Glomerular endothelial cell (primary cell): ENCODE measurements at places on chromosomes 3 and 15. TPM values are rescaled to one million over a fixed set of nuclear protein-coding genes. Genes with fewer than 3 reads are reported as not detected.
A peak's percentile ranks its signal among the peaks of the same experiment; 100 is the strongest.

GRCh38 chr3:137471558-137472204, 292.4 kb upstream of the SOX14 start:
- DNase-seq: no peak

DNA sequence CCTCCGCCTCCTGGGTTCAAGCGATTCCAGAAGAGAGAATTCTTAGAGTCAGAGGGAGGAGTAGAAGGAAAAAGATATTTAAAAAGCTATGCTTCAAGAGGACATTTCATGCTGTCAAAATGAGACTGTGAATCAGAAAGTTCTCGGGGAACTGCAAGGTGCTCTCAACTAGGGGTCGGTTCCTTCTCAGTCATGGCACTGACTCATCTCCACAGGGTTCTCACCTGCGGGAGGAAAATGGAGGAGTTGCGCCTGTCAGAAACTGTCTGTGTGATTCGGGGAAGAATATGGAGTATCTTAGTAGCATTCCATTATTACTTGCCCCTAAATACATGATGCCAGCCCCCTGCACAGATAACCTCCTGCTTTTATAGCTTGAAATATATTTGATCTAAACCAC, 47.4 kb downstream of the APH1B start:
- DNase-seq: no peak

GRCh38 chr3:139718415-139718814, 40.6 kb upstream of the NMNAT3 start:
- DNase-seq: no peak

DNA sequence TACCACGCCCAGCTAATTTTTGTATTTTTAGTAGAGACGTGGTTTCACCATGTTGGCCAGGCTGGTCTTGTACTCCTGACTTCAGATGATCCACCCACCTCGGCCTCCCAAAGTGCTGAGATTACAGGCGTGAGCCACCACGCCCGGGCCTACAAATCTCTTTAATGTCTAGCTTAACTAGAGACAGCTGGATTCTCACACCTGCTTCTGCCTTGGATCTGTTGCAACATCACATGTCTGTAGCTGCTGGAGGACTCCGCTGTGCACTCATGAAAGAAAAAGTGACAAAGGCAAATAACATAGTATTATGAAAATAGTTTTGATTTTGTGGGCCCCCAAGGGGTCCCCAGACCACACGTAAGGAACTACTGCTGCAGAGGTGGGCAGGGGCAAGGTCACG, 85.9 kb downstream of the NCEH1 start:
- no peak for DNase-seq

DNA sequence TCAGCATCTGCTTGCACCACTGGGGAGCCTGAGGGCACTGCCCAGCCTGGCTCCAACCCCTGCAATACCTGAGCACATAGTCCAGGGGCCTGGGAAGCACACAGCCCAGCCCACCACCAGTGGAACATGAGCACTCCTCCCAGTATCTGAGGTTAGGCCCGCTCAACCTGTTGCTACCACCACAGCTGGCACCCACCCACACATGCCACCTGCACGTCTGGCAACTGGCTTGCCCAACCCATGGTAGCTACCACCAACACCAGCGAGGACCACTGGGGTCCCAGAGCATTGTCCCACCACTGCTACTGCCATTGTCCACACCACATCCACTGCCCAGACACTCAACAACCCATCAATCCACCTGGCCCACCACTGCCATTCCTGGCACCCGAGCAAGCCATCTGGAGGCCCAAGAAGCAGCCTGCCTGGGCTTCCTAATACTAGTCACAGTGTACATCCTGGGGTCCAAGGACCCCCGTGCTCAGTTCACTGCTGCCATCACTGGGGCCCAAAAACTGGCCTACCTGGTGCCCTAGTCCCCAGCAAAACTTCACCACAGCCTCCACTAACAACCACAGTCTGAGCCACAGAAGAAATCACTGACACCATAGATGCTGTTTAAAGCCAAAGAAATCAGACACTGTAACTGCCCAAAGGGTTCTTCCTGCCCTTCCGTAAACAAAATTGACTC, 62.1 kb upstream of the TBC1D23 start:
- DNase-seq: no peak

- DNase-seq: no peak
Observed at GRCh38 chr3:136135039-136135802, 60.9 kb downstream of the MSL2 start.

DNA sequence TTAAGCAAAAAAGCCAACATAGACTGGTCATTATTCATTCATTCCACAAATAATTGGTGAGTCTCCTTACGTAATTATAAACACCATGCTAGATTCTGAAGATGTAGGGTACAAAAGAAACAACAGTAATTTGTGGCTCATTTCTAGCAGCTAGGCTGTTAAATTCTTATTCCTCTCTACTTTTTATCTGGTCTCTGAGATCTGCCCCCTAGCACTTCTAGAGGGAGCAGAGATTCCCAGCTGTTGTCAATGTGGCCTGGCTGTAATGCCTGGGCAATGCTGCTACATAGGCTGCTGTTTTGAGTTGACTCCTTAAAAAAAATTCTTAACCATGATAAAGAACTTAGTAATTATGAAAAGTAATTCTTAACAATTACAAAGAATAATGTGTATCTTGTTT, 434.9 kb upstream of the THRB start:
- no peak for DNase-seq

DNA sequence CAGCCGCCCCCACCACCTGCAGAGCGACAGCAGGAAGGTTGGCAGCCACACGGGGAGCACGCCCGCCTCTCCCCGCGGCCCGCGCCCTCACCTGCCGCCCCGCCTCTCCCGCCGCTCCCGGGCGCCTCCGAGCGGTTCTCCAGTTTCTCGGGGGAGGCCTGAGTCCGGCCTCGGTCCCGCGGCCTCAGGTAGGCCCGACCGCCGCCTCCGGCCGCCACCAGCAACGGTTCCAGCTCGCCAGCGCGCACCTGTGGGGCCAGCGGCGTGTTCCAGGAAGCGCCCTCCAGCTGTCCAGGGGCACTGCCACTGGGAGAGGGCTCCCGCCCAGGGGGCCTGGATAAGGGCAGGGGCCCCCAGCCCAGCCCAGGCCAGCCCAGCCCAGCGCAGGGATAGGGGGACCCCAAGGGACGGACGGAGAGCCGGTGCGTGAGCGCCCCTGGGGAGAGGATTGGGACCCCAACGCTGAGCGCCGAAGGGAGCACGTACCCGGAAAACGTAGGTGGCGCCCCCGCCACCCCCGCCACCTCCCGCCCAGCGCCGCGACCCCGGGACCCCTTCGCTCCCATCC, 2.2 kb downstream of the LTK start:
- DNase-seq: no peak

- no peak for DNase-seq
Observed at GRCh38 chr3:127356381-127356780, 68.5 kb upstream of the PRR20G start.

GRCh38 chr3:55556619-55557537, 69.8 kb upstream of the WNT5A start:
- no peak for DNase-seq

- no peak for DNase-seq
Observed at GRCh38 chr3:150936693-150937092, 31.5 kb upstream of the MINDY4B start.

DNA sequence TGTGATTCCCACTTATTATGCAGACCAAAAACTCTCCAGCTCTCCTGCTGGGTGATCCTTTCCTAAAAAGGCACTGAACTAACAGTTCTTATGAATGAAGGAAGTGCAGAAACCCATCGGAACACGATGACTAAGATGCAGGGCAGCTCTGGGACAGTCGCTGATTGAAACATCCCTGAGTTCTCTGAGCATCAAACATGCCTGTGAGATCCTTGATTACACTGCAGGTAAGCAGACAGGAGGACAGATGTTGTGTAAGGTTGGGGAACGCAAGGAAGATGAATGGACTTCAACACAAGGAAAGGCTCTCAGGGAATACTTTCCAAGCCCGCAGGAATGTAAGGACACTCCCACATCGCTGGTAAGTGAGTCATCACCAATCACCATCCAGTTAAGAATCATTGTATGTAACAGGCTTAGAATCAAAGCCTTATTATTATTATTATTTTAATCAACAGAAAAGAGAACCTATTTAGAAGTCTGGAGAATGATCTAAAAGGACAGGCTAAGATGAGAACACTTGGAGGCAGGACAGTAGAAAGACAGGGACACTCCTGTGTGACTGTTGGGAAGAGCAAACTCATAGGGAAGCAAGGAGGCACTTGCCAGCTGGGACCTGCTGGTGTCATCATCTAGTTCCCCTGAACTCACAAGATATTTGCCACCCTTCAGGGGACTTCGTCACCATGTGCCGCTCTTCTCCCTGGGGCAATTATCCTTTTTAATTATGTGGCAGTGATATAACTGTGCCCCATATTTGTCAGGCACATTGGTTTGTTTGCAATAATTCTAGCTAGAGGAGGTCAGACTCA, 26.0 kb downstream of the TMEM158 start:
- DNase-seq: peak; percentile 34

GRCh38 chr15:63488398-63488960, 15.9 kb upstream of the USP3 start:
- no peak for DNase-seq

DNA sequence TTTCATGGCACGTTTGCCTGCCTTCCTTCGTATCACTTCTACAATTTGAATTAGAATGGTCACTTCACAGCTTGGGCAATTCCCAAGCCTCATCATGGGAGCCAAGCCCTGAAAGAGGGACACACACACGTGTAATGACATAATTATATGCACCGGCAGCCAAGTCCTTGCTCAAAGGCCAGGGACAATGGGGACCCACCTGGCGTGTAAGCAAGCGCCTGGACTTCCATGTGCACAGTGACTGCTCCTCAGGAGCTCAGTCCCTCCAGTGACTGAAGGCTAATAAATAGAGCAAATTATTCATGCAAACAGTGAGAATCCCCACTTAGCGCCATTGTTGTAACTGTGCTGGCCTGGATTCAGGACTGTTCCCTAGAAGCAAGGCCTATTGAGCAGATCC, 115.1 kb downstream of the DNAJB8 start:
- no peak for DNase-seq

GRCh38 chr3:68964694-68965093, 32.3 kb upstream of the TAFA4 start:
- DNase-seq: no peak

DNA sequence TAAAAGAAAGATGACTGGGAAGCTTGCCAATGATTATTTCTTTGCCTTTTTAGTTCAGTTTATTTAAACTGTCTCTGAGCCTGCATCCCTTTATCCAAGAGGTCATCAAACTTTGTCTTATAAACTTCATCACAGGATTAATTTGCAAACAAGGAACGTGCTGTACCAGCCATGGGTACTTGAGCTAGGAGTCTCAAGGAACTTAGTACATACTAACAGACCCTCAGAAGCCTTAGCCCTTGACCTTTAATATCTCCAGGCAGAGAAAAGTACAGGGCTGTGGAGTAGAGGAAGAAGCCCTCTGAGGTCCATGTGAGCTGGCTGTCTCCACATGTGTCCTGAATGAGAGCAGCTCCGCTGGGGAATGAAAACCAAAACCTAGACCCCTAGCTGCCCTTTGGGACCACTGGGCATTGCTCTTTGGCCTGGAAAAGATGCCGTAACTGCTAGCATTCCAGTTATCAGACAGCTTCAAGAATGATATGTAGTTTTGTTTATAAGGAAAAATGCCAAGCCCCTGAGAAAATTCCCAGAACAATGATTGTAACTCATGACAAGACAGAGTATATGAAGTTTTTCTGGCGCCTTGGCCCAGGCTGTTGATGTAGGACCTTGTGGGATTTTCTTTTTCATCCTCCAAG, 92.1 kb downstream of the ASB7 start:
- no peak for DNase-seq

DNA sequence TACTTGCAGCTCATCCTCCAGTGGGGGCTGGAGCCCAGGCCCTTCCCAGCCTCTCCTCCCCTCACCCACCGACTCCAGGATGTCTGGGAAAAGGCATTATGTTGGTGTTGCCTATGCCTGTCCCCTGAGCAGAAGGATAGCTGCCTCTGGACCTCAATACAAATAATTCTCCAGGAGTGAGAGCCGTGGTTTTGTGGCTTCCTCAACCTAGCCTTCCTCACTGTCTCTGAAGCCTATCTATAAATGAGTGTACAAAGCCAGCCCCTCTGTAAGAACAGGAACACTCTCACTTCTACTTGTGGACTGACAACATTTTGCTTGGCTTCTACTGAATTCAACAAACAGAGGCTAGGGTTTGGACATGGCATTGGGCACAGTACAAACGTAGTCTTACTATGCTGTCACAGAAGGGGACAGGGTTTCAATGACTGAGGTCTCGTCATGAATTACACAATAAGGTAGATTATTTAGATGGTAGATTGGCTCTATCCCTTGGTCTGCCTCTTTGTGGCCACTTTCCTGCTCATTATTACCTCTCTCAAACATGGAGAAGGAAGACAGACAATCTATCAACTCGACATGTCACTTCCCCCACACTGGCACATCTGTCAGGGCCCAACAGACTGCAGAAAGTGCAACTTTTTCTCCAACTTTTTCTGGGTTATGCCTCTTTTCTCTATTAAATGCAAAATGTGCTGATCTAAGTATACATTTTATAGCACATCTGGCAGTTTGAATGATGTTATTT, 82.8 kb upstream of the MEX3B start:
- DNase-seq: no peak

DNA sequence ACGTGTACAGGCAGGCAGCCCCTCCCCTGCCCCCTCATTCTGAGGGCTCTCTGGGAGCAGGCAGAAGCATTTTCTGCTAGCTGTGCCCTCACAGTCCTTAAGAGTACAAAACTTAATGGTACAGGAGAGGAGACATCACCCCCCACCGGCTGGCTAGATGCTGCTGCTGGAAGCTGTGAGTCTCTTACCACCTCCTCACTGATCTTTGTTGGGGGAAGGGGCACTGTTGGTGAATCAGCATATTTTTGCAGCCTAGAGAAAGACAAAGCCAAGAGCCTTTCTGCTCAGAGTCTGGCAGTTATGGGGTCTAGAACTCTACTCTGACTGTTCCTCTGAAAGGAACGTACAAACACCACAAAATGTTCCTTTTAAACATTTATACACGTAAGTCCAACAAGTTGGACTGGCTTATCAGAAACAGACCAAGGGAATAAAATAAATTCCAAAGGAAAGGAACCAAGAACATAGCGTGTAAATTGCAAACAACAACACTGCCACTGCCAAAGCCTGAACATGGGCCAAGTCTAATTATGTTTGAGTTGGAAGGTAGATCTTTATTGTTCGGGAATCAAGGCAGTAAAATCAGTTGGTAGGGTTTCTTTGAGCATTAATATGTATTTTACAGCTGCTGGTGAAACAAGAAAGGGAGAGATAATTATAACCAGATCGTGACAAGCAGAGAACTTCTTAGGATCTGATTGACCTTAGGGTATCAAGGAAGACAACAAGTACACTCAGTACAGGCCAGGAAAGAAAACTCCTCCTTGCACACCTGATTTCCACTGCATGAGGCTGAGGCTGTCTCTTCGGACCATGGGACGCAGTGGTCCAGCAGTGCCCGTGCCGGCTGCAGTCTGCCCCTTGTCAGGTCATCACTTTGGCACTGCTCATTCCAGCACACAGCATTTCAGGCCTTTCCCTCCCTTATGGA, 27.4 kb downstream of the CLK3 start:
- no peak for DNase-seq

Gene GNAT1
- total RNA-seq: not detected in 2 replicates

Gene BTLA
- total RNA-seq: not detected in 2 replicates

Gene FBXO40
- not detected in 2 replicates for total RNA-seq

Gene ROBO1
- total RNA-seq: 35.2 and 39.3 TPM in 2 replicates
